ENCODE measurements at places on chromosomes 13 and 19.
A peak's percentile ranks its signal among the peaks of the same experiment; 100 is the strongest.

DNA sequence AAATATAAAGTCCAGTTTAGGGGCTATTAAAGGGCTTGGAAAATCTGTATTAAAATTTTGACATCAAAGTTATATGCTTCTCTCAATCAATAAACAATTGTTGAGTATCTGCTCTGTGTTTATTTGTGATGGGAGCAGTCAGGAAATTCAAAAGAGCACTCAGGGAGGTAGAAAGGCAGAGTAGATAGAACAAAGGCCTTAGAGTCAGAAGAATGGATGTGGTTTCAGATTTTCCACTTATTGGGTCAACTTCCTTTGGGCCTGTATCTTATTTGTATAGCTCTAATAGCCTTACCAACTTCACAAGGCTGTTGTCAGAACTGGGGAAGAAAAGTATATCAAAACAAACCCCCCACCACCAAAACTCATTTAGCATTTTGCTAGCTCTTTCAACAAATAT is 302.6 kb downstream of the SPRY2 start:
- DNase-seq: no peak

- DNase-seq: peak; percentile 65
Measured at GRCh38 chr19:41264581-41265394, 616 bp downstream of the HNRNPUL1 start.

- no peak for DNase-seq
Measured at GRCh38 chr19:3766520-3766919, 4.0 kb downstream of the MRPL54 start.

GRCh38 chr19:574658-575526 is 2.5 kb downstream of the BSG start:
- DNase-seq: peak; percentile 32

GRCh38 chr13:68666774-68667397 is 1436.8 kb upstream of the PCDH9 start:
- no peak for DNase-seq

DNA sequence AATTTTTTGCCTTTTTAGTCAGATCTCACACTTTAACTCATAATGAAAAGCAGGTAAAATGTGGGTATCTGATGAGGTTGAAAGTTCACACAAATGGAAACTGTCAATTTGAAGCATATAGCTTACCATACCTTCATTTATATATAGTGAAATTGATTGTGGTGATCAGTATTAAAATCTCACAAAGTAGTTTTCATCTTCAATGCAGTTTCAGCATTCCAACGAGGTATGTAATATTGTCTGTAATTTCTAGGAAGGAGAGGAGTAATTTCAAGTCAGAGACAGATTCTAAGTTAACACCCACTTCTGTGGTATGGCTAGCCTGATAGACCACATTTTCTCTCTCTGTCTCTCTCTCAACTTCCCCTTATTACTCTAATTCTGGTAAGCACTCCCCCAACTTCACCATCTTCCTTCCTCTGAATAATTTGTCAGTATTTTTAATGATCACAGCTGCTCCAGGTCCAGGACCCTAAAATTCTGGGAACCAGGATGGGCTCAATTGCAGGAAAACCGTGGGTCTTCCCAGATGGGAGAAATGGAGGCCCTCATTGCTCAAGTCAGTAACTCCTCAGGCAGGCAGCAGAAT is 455.7 kb downstream of the FGF9 start:
- DNase-seq: no peak

DNA sequence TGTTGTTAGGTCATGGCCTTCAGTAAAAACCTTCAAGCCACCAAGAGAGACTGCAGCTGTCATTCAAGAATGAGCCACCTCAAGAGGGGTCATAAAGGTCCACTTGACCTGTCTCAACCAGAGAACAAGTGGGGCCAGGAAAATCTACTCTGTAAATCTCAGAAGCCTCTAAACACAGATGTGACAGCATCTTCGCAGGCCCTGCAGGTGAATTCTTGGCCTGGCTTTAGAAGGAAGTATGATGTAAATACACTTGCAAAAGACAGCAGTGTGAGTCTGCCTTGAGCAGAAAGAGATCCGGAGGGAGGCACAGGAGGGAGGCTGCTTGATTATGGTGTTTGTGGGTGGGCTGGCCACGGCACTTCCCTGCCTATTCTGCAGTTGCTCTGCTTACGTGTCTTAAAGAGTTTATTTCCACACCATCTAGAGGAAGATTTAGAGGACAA is 1082.9 kb downstream of the UQCRFS1 start:
- no peak for DNase-seq

GRCh38 chr13:58617880-58618665 is 986.5 kb downstream of the PCDH17 start:
- no peak for DNase-seq

DNA sequence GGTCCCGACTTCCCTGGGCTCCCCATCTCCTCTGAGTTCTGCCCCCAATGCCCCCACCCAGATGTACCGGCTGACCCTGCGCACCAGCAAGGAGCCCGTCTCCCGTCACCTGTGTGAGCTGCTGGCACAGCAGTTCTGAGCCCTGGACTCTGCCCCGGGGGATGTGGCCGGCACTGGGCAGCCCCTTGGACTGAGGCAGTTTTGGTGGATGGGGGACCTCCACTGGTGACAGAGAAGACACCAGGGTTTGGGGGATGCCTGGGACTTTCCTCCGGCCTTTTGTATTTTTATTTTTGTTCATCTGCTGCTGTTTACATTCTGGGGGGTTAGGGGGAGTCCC is 6.5 kb downstream of the FUZ start:
- DNase-seq: no peak

DNA sequence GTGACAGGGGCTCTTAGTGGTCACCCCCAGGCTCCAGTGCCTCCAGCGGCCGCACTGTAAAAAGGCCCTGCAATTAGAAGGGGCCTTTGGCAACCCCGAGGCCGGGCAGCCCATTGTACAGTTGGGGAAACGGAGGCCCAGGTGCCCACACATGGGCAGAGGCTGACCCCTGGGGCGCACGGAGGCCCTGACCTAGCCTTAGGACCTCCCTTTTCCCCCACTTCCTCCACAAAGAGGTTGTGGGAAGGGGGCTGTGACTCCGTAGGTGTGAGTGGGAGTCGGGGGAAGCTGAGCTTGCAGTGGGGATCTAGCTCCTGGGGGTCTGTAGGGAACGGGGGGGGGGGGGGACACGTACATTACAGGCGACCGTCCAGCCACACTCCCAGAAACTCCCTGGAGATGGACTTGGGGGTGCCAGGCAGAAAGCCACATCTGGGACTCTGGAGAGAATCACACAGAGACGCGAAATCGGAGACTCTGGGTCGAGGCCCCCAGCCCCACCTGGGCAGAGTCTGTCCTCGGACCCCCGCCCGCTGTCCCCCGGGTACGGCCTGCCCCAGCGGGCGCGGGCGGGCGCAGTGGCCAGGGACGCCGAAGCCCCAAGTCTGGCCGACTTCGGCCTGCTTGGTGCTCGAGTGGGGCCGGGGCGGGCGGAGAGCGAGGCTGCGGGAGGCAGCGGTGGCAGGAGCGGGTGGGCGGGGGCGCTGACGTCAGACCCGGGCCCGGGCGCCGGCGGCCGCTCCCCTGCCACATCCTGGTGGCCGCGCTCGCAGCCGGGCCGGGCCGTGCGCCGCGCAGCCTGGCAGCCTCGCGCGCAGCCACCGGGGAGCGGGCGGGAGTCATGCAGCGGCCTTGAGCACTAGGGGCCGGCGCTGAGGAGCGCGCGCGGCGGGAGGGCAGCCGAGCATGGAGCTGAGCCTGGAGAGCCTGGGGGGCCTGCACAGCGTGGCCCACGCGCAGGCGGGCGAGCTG is at the start of gene ONECUT3:
Gene ONECUT3 (plus strand): TSS at position 750 of the 972 bp plus-strand sequence. CDS start 157 bp downstream, at position 907.
- no peak for DNase-seq

DNA sequence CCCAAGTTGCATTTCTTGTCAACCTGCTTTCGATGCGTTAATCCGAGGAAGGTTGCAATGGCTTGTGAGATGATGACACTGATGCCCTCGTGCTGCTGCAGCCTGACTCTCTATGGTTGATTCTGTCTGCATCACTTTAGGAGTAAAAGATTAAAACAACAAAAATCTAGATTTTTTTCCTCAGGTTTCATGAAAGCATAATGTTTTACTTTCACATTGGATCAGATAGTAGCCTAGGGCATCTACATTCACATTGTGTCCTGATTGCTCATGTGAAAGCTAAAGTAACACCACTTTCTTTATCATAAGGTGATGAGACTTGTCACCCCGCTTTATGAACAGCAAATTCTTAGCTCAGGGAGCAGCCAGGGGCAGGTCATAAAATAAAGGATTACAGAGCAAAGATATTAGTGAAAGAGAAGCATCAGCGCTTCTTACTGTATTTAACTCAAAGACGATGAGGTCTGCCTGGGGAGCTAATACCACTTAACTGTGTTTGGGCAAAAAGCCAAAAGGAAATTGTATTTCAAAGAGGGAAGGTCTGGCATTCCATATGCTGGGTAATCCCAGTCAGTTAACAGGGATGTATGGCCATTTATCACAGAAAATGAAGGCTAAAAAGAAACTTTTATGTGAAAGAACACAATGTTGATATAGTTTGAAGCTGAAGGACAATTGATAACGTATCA is 270.5 kb downstream of the GPC6 start:
- no peak for DNase-seq

DNA sequence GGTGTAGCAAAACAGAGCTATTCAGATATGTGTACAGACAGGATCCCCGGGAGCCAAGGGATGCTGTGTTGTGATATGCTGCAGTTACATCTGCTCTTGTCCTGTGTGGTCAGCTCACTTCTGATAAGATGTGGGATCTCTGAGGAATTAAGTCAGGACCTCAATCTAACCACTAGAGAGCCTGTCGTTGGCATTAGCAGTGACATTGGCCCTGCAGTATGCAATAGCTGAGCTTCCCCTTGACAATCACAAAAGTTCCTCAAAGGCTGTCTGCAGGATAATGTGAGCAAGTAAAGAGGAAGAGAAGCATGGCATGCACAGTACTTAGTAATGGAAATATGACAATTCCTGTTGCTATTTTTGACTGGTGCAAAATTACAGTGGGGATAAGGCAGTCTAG is 203.4 kb upstream of the MIR17HG start:
- DNase-seq: no peak

GRCh38 chr13:94329277-94329676 is 150.2 kb downstream of the DCT start:
- no peak for DNase-seq

- DNase-seq: no peak
Measured at GRCh38 chr13:48068952-48069351, 26.0 kb downstream of the MED4 start.

DNA sequence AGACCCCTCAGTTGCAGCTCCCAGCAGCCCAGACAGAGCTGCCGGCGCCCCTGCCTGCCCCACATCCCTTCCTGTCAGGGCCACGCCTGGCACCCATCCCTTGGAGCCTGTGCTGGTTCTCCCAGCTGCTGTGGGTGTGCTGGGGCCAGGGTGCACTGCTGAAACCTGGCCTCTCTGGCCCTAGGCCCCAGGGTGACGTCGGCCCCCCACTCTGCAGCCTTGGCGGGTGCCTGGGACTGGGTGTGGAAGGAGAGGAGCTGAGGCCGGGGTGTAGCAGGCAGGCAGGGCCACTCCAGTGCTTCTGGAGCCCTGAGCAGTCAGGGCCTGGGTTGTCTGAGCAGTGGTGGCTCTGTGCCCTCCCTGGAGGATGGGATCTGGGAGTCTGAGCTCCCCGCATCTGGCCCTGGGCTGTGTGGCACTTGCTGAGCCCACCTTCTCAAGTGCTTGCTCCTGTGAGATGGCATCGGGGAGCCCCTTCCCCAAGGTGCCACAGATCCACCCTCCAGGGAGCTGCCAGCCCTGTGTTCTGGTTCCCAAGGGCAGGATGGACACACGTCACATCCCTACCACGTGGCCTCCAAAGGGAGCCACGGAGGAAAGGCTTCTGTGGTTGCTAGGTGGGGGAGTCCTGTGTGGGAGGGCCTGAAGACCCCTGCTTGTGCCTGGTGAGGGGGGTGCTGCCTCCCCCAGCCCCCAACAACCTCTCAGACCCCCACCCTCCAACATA is 5.2 kb downstream of the PLEKHJ1 start:
- no peak for DNase-seq

- no peak for DNase-seq
Measured at GRCh38 chr13:44092078-44092970, 212.6 kb downstream of the LACC1 start.

GRCh38 chr19:31715249-31715945 is 366.2 kb upstream of the TSHZ3 start:
- no peak for DNase-seq

DNA sequence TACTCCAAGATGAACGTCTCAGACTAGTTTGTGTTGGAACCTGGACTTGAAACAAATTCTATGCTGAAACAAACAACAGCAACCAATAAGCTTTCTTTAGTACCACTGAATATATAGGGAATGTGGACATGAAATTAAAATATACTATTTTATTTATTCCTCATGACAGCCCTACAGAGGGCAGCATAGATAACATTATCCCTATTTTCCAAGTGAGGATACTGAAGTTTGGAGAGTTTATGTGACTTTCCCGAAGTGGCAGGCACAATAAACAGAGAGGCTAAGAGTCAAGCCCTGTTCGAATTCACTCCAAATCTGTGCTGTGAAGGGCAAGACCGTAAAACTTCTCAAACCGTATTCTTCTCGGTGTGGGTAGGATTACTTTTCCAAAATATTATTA is 509.9 kb upstream of the GPC6 start:
- peak; percentile 12 for DNase-seq

DNA sequence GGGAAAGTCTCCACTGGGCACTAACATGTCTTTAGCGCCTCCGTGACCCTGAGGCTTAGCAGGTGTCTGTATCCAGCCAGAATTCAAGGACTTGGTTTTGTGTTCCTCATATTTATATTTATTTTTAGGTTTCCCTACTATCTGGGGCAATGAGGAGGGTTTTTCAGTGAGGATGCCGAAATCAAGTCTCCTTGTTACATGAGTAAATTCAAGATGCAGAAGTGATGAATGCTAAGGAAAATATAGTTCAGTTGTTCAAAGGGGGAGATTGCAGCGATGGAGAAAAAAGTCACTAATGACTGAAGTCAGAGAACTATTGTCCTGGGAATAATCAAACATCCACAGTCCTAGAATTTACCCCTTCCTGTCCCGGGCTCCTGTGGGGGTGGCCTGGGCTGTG is 791 bp upstream of the ADGRE2 start:
- DNase-seq: no peak

- no peak for DNase-seq
Measured at GRCh38 chr19:1715540-1715939, 37.8 kb upstream of the ONECUT3 start.

DNA sequence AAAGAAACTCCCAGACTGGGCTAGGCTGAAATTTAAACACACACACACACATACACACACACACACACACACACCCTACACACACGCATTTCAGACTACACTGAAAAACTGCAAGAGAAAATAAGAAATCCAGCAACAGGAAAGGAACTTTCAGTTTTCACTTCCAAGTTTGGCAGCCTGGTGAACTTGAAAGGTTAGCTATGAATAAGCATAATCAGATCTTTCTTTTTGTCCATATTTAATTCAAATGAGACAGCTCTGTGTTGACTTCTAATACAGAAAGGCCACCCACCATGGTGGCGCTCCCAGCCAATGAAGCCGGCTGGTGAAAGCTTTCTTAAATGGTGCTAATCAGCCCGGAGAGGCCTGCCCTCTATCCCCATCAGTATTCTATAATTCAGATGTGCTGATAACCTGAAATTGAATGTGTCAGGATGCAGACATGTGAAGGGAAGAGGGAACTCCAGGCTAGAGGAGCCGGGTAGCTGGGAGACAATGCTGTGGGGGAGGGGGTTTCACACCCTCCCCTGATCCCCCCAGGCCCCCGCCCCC is 108.3 kb upstream of the ZNF536 start:
- no peak for DNase-seq

All from EL (cell line).